ENCODE measurements at places on chromosomes 4 and X.

DNA sequence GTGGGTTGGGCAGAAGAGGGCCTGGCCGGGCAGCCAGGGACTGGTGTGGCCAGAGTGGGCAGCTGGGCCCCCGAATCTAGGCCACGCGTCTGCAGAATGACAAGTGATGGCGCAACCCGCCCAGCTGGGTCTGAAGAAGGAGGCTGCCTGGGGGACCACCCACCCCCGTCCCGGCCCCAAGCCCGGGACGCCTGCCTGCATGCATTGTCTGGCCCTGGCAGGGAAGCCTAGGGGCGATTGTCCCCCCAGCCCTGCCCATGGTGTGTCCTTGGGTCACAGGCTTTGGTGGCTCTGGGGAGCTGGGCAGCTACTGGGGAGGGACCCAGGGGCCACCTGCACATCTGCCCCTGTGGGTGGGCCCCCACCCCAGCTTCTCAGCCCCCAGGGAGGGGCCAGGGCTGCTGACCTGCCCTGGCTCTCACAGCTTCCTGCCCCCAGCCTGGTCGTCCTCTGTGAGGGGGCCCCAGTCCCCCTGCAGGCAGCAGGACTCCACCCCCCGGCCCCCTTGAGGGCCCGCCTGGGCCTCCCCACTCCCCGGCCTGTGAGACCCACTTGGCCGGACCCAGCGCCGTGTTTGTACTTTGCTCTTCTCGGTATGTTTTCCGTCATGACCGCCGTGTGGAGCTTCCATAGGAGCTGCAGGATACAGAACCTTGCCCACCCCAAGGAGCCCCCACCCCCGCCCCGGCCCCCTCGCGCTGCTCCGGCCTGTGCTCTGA, 4.9 kb downstream of the FGFR3 start:
- DNase-seq = no peak

GRCh38 chrX:44157858-44158257, 184.7 kb upstream of the NDP start:
- no peak for DNase-seq

- peak; percentile 5 for DNase-seq
These were observed 372.7 kb downstream of the INPP4B start for GRCh38 chr4:142473218-142473959.

GRCh38 chr4:42636645-42636949, 20.3 kb downstream of the ATP8A1 start:
- DNase-seq = no peak

DNA sequence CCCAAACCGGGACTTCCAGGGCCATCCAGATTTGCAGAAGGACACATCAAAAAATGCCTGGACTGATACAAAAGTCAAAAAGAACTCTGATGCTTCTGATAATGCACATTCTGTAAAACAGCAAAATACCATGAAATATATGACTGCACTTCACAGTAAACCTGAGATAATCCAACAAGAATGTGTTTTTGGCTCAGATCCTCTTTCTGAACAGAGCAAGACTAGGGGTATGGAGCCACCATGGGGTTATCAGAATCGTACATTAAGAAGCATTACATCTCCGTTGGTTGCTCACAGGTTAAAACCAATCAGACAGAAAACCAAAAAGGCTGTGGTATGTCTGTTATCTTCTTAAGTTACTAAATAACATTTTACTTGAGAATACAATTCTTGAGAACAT, 9.2 kb downstream of the PLK4 start:
- DNase-seq = no peak

DNA sequence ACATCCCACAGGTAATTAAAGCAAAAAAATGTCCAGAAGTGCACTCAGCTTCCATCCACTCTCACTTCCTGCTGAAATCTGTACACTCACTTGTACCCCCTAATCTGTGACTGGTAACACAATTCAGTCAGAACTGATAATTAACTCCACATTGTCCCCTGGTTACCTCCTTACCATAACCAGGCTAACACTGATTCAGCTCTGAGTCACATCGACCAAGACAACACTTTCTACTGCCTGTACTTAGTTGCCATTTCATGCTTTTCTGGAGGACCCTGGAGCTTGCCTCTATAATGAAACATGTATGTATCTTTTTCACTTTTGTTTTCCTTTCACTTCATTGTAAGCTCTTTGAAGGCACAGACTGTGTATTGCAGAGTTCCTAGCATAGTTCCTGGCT, 130.9 kb upstream of the GABRG1 start:
- DNase-seq = no peak

DNA sequence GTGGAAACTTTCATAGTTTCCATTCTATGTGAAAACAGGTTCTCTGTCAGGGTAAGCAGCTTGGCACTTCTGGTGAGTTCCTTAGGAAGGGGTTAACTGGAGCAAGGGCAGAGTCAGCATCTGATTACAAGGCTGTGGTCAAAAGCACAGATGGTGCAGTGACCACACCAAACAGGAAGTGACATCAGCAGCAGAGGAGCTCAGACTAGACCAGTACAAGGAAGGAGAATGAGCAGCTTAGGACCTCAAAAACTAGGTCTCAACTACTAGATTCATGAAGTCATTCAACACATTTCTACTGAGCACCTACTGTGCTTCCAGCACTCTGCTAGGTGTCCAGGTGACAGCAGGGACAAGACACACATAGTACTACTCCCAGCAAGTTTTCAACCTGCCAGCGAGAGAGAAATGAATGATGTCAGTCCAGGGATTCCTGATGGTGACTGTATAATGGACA, 130.2 kb downstream of the AMELX start:
- peak; percentile 46 for DNase-seq

DNA sequence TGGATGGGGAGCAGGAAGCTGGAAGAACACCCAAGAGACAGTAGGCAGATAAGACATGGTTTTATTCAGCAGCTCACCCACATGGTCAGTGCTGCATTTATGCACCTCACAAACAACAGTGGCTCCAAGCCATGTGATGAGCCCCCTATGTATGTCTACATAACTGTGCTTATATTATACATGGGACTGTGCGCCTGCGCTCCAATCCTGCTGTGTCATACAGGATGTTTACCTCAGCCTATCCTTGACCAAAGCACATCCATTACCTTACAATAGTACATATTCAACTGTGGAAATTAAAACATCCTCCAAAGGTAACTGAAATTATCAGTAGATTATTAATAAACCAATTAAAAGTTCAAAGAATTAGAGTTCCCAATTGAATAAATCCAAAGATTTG, 44.1 kb upstream of the SGMS2 start:
- DNase-seq = no peak

DNA sequence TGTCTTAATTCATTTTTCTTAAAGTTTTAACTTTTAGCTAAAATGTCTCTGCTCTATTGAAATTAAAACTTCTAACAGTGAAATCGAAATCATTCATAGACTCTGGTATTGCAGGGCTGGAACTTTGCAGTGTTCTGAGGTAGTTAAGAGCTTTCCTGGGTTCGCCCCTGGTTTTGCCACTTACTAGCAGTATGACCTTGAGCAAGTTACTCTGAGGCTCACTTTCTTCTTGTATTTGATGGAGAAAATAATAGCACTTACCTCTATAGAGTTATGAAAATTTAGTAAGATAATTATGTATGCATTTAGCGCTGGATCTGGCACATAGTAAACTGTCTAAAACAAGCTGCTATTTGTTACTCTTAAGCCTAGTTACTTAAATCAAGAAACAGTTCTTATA, 1.7 kb downstream of the SLAIN2 start:
- DNase-seq = no peak
